T47D (cell line): ENCODE measurements at places on chromosomes 5 and 9.

DNA sequence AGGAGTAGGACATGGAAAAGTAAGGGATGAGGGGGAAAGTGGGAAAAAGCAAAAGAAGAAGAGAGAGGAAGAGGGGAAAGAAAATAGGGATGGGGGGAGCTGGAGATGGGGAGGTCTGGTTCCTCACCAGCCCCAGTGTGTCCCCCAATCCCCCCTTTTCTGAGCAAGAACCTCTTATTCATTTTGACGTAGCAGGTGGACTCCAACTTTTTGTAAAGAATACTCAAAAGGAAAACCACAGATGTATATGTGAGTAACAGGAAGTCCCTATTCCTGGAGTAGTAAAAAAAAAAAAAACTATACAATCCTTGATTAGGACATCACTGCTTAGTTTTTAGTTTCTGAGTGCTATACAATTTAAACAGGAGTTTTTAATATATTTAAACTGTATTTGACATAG, 3.9 kb upstream of the CFAP95 start:
- DNase-seq, result no peak

GRCh38 chr5:146520731-146521130, 4.7 kb upstream of the GPR151 start:
- DNase-seq, result no peak

DNA sequence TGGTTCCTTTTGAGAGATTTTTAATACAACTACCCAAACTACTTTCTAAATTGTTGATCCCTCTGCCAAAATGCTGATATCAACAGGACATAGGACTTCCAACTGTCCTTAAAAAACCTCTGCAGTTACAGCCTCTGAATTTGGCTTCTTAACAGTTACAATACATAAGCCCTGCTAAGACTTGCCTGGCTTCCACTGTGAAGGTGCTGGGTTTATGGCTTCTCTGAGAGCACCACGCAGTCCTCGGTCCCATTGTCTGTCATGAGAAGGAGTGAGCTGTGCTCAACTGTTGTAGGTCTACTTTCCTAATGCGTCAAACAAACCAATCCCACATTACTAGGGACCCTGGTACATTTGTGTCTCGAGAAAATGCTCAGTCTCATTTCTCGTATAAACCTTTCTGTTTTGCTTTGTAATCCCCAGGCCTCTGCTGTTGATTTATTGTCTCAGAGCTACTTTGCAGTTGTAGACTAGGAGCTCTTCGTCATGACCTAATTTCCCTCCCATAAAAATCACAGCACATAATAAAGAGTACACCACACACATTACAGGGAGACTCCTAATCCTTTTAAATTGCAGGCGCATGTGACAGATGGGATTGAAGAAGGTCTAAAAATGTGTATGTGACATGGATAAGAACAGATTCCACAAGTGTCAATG, 274.9 kb downstream of the NR3C1 start:
- DNase-seq, result no peak

DNA sequence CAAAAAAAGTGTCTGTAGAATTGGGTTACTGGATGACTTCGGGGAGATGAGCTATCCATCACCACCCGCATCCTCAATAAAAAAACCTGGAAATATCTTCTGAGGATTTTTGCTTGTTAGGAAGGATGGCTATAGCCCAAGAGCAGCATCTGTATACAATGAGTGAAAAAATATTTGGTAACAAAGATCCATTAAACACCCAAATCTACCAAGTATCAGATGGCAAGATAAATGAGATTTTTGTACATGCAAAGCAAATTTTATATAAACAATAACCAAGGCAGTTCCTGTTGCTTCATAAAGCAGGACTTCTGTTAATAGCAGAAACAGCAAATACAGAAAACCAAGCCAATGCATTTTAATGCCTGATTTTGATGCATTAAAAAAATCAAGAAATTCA, 166.6 kb downstream of the SLC28A3 start:
- no peak for DNase-seq

DNA sequence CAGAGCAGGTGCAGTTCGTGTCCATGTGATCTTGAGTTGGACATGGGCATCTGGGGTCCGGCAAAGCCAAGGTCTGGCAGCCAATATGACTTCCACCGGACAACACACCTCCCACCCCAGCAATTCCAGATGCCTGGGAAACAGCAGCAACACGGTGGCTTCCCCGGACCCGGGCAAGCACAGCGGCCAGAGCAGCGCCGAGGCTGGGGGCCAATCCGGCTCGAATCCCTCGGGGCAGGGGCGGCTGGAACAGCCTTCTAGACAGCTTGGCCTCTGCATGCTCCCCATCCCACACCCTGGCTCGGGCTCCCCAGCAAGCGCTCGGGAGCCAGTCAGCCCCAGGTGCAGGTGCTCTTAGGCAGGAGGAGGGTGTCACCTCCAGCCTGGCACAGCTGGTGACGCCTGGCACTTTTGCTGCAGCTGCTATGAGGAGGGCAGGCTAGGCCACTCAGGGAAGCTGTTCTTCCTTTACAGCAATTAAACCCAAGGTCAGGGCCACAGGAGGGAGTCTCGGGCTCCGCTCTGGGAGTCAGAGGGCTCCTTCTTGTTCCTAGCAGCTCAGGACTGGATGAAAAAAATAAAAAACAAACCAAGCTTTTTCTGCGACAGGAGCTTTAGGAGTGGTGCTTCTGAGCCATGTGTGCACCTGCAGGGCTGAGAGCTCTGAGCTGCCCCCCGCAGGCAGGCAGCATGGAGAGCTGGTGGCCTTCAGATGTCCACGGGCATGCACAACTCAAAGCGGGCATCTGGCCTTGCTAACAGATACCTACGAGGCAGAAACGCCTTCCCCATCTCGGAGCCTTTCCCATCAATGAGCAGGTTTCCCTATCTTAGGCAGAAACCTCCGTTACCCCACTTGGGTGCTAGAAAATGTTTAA, 28.2 kb downstream of the DBH start:
- DNase-seq, result no peak

GRCh38 chr5:111776913-111777781, 20.2 kb upstream of the NREP start:
- DNase-seq, result no peak

GRCh38 chr9:121857928-121858327, 206.5 kb downstream of the DAB2IP start:
- DNase-seq, result no peak

- no peak for DNase-seq
These were observed 996.4 kb upstream of the WWC1 start for GRCh38 chr5:167294882-167295680.

DNA sequence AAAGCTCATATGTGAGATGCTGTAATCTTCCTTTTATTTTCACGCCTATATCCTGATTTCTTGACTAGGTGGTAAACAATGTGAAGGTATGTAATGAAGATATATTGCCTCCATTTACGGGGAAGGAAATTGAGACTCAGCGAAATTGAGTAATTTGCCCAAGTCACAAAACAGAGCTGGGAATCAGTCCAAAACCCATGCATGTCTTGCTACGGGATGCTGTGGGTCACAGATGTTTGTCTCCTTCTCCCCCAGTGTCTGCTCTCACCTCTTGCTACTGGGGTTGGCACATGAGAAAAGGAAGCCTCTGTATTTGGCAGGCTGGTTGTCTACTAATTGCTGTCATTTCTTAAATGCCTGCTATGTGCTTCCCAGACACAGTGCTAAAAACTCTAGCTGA, 53.7 kb upstream of the TEX48 start:
- DNase-seq, result no peak

DNA sequence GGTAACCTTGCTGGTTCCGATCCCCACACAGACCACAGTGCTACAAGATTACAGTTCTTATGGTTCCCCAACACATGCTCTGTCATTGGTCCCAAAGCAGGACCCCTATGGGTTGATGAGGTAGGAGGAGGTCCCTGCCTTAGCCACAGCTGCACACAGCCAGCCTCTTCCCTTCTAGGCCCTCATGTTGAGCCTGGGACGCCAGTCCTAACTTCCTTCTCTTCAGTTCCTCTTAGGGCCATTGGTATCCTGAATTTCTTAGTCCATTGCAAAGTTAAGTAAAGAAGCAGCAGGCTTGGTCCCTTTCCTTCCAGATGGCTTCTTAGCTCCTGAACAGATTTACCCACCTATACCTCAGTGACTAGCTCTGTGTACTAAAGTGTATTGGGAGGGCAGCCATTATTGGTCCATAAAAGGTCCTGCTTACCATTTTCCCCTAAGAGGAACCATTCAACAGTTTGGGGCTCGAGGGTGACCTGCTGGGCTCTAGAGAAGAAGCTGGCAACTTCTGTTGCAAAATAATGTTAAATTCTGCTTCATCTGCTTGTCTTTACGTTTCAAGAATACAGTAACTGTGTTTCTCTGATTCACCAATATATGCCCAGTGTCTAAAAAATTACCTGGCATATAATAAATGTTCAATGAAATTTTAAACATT, 50.2 kb downstream of the PDCD1LG2 start:
- no peak for DNase-seq

DNA sequence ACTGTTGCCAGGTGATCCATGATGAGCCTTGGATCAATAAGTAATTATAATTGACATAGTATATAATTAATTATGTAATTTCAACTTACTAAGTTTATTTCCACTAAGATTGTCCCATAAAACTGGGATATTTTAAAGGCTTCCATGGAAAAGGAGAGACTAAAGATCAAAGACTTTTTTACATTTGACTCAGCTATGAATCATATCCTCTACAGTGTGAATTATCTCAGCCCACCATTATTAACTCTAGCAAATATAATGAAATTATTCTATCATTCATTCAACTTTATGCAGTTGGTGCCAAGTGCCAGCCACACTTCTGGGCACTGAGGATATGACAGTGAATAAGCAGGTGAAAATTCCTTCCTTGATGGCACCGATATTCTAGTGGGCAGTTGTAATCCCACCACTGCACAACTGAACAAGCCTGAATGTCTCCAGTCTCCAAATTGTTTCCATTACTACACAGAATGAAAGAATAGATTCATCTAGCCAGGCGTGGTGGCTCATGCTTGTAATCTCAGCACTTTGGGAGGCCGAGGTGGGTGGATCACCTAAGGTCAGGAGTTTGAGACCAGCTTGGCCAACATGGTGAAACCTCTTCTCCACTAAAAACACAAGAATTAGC, 21.9 kb upstream of the TXN start:
- DNase-seq, result no peak

DNA sequence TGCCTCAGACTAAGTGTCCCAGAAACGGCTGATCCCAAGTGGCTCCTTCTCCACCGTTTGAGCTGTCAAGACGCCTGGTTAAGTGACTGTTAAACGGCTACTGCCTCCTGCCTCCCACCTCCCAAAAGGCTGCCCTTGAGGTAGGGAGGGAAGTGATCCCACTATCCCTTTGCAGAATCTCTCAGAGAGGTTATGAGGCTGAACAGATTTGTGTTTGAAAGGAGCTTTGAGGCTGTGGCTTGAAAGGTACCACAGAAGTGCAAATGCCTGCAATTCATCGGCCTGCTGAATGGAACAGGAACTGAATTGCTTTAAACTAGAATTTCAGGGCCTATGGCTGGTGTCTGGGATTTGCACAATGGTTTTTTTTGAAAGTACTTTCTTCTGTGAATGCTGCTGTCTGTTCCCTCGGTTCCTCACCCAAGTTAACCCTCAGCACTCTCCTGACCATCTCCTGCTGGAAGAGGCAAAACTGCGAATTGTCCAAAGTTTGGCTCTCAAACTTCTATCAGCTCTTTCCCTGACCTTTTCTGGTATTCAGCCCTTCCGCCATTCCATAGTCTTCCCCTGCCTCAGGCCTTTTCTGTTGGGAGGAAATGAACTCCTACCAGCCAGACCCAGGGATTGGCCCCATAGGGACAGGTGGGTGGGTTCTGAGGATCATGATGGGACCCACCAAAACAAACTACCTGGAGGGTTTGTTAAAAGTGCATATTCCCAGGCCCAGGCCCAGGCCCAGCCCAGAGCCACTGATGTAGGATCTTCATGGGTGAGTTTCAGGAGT, 453.3 kb downstream of the KDM4C start:
- no peak for DNase-seq

GRCh38 chr9:110977259-110977709, 61.0 kb downstream of the LPAR1 start:
- no peak for DNase-seq

- no peak for DNase-seq
These were observed 34.8 kb upstream of the EFNA5 start for GRCh38 chr5:107705402-107706014.

DNA sequence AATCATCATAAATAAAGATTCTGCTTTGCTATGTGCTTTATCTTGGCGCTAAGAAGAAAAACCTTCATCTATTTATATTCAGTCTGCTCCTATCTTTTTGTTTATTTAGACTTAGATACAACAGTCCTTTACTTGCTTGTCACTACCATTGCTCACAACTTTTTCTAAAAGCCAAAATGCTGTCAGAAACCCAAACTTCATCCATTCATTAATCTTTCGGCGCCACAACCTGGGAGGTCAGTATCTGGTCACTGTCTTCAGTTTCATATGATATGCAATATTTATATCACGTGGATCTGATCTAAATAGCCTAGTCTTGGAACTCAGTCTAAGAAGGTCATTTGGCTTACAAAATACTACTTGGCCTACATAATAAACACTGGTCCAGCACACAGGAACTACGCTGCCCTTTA, 159.3 kb upstream of the TARS1 start:
- no peak for DNase-seq

DNA sequence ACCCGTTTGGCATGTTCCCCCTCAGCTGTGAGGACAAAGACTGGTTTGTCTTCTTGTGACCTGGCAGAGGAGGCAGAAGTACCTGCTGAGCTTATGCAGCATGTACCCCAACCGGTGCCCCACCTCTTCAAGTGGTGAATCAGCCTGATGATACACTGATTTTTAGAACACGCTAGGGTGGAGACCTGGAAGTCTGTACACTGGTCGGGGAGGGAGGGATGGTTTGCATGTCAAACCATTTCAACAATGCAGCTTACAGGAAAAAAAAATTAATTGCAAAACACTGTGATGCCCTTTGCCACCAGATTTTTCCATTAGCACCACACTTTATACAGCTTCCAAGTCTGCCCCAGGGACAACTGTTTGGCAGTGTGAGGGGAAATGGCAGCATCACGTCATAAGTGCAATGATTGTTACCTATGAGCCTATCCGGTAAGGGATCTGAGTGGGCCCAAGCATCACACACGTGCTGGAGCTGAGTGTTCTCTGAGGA, 155.1 kb upstream of the DMRT1 start:
- no peak for DNase-seq

GRCh38 chr9:75604661-75605060, 285.8 kb upstream of the PCSK5 start:
- DNase-seq, result no peak

GRCh38 chr5:7540736-7541485, 145.0 kb downstream of the ADCY2 start:
- DNase-seq, result no peak

- DNase-seq, result no peak
These were observed 1637.8 kb upstream of the C9orf72 start for GRCh38 chr9:29211003-29211579.

GRCh38 chr5:58760222-58760621, 177.3 kb downstream of the RAB3C start:
- no peak for DNase-seq

GRCh38 chr9:23811633-23812032, 14.4 kb downstream of the ELAVL2 start:
- no peak for DNase-seq

DNA sequence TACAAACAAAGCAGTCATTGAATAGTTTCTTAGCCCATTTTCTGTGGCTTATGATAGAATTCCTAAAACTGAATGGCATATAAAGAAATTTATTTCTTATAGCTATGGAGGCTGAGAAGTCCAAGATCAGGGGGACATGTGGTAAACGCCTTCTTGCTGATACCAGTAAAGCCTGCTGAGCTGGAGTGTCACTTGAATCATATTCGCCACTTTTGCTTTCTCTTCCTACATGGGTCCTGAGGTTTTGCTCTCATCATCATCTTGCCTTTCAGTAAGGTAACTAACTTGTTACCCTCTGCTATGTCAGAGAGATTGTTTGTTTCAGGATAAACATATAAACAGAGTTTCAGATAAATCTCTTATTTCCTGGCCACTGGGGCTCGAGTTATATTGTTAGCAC, 203.3 kb upstream of the DMRT1 start:
- no peak for DNase-seq
